ENCODE measurements at places on chromosomes 11 and 22. TPM values are rescaled to one million over a fixed set of nuclear protein-coding genes. Genes with fewer than 3 reads are reported as not detected.

Gene OR52J3
- total RNA-seq = not detected

DNA sequence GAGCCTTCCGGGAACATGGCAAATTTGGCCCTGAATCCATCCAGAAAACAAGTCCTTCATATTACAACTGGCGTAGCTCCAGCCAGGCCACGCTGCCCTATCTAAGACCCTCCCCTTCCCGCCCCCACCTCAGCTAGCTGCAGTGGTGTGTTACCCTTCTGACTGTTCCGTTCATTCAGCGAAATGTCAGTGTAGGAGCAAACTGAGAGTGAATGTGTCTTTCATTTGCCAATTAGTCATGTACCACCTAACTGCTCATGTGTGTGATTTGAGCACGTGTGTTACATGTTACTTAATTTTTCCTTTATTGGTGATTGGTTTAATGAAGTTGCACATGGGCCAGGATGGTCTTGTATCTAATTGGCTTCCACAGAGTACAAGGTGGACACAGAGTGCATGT is 34.8 kb upstream of the POU2AF1 start:
- no peak overlapping the region for H3K27ac ChIP-seq
- no peaks in the 10 kb centered on the region for H3K27me3 ChIP-seq
- no peaks in the 10 kb centered on the region for H3K36me3 ChIP-seq
- peaks cover 14% of the 10 kb centered on the region for H3K4me1 ChIP-seq
- no peak overlapping the region for H3K4me3 ChIP-seq

Gene PANX3
- total RNA-seq = not detected

Gene KIAA1671
- 14.5 TPM for total RNA-seq

- H3K27ac ChIP-seq = no peak overlapping the region
- H3K36me3 ChIP-seq = no peaks in the 10 kb centered on the region
- peak; percentile 57 for DNase-seq
- H3K27me3 ChIP-seq = no peaks in the 10 kb centered on the region
- H3K4me1 ChIP-seq = no peaks in the 10 kb centered on the region
Observed at GRCh38 chr11:95835768-95836488, 45.6 kb downstream of the CEP57 start.

DNA sequence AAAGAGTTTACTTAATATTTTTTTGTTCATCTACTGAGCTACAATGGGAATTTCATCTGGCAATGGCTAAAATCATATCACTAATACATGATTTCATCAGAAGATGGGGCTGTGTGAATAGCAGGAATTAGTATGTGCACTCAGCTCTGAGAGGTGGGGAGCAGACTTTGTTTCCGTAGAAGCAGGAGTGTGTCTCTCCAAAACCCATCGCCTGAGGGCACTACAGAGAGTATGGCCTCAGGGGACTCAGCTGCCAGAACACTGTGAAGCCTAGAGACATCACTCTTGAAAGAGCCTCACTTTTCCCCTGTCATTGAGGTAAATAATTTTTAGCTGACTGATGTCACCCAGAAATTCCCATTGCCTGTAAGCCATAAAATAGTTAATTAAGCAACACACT is 261.4 kb upstream of the ISX start:
- no peaks in the 10 kb centered on the region for H3K36me3 ChIP-seq
- peaks cover 2% of the 10 kb centered on the region for H3K27me3 ChIP-seq
- peaks cover 17% of the 10 kb centered on the region for H3K4me1 ChIP-seq
- no peak overlapping the region for H3K27ac ChIP-seq
- no peak overlapping the region for H3K4me3 ChIP-seq

Gene USH1C
- total RNA-seq = not detected

DNA sequence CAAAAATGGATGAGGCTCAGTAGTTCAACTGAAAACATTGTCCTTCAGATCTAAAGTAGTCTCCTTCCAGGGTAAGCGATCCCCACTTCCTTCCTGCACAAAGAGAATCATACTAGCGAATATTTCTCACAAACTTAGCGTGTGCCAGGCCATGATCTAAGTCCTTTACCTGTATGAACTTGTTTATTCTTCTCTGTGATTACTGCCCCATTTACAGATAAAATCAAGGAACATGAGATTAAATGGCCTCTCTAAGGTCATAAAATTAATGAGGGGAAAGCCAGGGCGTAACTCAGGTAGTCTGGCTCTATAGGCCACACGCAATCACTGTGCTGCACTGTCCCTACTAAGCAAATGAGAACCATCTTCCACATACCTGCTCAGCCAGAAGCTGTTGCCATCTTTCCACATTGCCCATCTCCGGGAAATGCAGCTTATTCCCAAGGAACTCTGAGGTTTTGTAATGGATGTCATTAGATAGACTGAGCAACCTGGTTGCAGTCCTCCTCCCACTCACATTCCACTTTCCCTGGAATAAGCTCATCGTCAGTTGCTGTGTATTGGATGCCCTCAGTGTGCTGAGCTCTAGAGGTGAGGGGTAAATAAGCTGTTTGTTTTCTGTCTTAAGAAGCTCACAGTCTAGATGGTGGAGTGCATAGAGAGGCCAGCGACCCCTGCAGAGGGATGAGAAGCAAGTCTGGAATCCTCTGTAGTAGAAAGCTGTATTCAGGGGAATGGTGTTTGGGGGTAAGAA is 146.3 kb downstream of the SNX19 start:
- H3K27me3 ChIP-seq = no peaks in the 10 kb centered on the region
- H3K4me3 ChIP-seq = no peak overlapping the region
- H3K36me3 ChIP-seq = peaks cover 3% of the 10 kb centered on the region
- H3K4me1 ChIP-seq = peaks cover 55% of the 10 kb centered on the region

Gene ESAM
- 1.1 TPM for total RNA-seq

GRCh38 chr11:67493548-67494370 is 10.9 kb downstream of the AIP start:
- H3K36me3 ChIP-seq = peaks cover 4% of the 10 kb centered on the region
- no peak overlapping the region for H3K4me3 ChIP-seq
- no peak for DNase-seq
- peaks cover 10% of the 10 kb centered on the region for H3K4me1 ChIP-seq
- no peaks in the 10 kb centered on the region for H3K27me3 ChIP-seq
- H3K27ac ChIP-seq = no peak overlapping the region

DNA sequence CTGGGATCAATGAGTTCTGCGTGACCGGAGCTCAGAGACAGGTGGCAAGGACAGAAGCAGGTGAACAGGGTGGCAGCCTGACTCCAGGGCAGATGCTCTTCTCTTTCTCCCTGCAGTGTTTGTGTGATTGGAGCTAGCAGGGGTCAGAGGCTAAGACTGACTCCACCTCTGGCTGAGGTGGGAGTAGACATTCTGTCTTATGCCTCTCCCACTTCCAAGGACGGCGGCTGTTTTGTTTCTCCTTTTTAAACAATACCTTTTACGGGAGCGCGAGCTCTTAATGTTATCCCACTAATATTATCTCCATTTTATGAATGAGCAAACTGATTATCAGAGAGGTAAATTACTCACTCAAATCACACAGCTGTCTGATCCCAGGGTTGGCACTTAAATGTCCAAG is 323.7 kb downstream of the MIAT start:
- H3K36me3 ChIP-seq = no peaks in the 10 kb centered on the region
- DNase-seq = no peak
- H3K27me3 ChIP-seq = peaks cover 39% of the 10 kb centered on the region
- H3K27ac ChIP-seq = no peak overlapping the region
- no peaks in the 10 kb centered on the region for H3K4me1 ChIP-seq

Gene MYOD1
- total RNA-seq = not detected

Gene DGCR6
- total RNA-seq = 4.9 TPM

Gene CYP2D6
- 3.5 TPM for total RNA-seq

GRCh38 chr11:2436521-2437031 is 7.7 kb downstream of the TRPM5 start:
- no peaks in the 10 kb centered on the region for H3K4me1 ChIP-seq
- H3K4me3 ChIP-seq = no peak overlapping the region
- peaks cover 41% of the 10 kb centered on the region for H3K27me3 ChIP-seq
- DNase-seq = no peak

GRCh38 chr22:28514321-28514821 is 165.3 kb downstream of the TTC28 start:
- no peak for DNase-seq
- peaks cover 31% of the 10 kb centered on the region for H3K36me3 ChIP-seq
- H3K4me1 ChIP-seq = peaks cover 4% of the 10 kb centered on the region
- H3K27me3 ChIP-seq = no peaks in the 10 kb centered on the region

Gene TBX1
- total RNA-seq = not detected

Gene PISD
- 29.2 TPM for total RNA-seq

DNA sequence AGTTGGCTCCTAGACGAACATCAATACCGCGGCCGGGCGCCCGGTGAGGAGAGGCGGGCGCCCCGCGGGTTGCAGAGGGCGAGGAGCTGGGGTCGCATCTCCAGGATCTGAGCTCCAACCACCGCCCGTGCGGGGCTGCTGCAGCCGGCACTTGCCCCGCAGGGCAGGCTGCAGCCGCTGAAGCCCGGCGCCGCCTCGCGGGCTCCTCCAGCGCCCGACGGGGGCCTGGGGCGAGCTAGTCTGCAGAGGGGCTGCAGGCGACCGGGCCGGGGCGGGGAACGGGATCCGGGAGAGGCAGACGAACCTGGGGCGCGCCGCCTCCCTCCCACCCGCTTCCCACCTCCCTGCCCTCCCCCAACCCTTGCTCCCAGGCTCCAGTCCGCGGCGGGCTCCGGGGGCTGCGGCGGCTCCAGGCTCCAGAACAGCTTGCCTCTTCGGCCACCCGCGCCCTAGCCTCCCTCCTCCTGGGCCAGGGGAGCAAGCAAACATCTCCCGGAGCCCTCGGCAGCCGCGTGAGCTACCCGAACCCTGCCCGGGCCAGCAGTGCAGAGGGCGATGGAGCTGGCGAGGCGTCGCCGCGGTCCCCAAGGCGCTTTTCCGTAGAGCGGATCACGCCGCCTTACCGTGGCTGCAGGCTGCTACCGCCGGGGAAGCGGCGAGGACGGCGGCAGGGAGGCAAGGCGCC is 802 bp downstream of the TENM4 start:
- no peak overlapping the region for H3K27ac ChIP-seq
- H3K27me3 ChIP-seq = peaks cover 80% of the 10 kb centered on the region
- peak overlapping the region; percentile 95 for H3K4me3 ChIP-seq
- peaks cover 31% of the 10 kb centered on the region for H3K4me1 ChIP-seq

DNA sequence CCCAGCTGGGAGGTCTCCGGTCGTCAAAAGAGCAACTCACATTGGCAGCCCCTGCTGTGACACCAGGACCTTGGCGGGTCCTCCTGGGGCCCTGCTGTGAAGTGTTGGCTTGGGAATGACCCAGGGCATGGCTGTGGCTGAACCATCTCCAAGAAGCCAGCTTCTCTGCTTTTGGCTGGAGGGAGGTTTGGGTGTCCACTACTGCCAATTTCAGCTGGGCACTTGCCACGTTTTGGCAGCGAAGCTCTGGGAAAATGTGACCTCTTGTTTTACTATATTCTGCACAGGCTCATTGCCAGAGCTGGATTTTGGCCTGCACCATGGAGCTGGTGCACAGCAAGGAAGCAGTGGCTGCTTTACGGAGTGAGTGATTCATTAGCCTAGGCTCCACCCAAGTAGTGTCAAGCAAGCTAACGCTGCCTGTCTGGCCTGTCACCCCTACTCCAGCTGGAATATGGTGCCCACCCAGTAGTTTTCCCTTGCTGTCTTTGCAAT is 24.3 kb upstream of the SMCO4 start:
- DNase-seq = no peak
- H3K36me3 ChIP-seq = no peaks in the 10 kb centered on the region
- no peaks in the 10 kb centered on the region for H3K4me1 ChIP-seq

DNA sequence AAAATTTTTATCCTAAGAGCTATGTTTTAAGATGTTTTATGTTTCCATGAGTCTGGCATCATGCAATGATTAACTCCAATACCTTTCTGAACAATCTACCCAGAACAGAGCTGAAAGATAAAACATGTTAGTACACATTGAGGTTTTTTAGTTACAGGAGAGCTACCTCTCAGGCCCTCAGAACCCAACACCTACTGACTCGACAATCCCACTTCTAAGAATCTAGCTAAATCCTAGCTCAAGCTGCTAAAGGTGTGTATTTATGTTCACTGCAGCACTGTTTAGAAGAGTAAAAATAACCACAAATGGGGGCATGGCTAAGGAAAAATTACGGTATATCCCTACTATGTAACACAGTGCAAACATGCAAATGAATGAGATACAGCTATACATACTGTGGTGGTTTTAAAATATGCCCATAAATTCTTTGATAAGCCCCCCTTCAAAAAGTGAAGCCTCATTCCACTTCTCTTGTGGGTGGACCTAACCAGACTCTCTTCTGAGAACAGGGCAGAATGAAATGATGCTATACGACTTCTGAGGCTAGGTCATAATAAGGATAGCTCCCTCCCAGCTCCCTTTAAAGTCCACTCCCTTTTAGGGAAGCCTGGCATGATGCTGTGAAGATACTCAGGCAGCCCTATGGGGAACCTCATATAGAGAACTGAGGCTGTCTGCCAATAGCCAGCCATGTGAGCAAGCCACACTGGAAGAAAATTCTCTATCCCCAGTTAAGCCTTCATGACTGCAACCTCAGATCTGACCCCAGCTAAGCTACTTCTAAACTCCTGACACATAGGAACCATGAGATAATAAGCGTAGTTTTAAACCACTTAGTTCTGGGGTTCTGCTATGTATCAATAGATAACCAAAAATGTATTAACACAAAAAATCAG is 29.5 kb downstream of the TMEM123 start:
- H3K27me3 ChIP-seq = no peaks in the 10 kb centered on the region
- no peak overlapping the region for H3K4me3 ChIP-seq
- H3K4me1 ChIP-seq = peaks cover 53% of the 10 kb centered on the region
- H3K27ac ChIP-seq = no peak overlapping the region

DNA sequence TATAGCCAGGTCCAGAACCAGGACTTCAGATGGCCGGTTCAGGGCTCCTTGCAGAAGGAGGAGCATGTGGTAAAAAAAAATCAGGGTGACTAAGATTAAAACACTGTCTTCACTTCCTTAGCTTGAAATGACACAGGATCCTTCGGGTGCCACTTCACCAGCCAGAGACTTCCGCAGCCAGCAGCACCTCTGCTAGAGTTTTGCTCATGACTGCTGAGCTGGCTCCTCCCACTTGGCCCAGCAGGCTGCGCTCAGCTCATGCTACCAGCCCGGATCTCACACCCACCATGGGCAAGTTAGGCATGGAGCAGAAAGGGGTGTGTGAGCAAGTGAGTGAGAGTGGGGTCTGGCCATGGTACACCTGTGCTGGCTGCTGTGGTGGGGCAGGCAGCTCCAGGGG is 6.6 kb upstream of the MS4A18 start:
- no peaks in the 10 kb centered on the region for H3K4me1 ChIP-seq
- H3K36me3 ChIP-seq = no peaks in the 10 kb centered on the region
- H3K27me3 ChIP-seq = peaks cover 16% of the 10 kb centered on the region

Gene LDHAL6A
- total RNA-seq = not detected

Gene CASP5
- not detected for total RNA-seq

Gene NXPE2
- total RNA-seq = 0.26 TPM

DNA sequence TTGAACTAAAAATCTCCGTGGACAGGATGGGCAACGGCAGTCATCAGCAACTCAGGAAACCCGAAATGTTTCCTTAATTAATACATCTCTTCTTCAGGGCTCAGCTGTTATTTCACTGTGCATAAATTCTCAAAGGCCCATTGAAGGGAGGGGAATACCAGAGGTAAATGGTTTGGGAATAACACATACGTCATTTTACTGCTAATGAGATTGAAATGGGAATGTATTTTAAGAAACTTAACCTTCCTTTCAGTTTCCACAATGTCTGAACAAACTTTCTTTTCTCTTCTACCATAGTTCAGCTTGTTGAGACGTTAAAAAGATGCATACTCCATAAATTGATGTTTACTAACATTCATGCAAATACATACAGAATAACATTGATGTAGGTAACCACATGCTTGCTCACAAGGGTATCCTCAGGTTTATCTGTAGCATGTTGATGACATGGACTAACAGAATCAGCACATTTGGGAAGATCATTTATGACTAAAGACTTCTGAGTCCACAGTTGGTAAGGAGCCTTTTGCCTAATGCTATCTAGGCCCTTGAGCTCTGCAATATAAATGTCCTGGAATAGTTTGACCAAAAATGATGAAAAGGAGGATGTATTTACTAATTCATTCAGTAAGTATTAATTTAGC is 7.7 kb upstream of the PRRG4 start:
- H3K27ac ChIP-seq = no peak overlapping the region
- no peak overlapping the region for H3K4me3 ChIP-seq
- no peaks in the 10 kb centered on the region for H3K4me1 ChIP-seq
- no peaks in the 10 kb centered on the region for H3K36me3 ChIP-seq

Gene DDIAS
- 23.2 TPM for total RNA-seq

Data from neural crest cell (in vitro differentiated cells).